ENCODE measurements at places on chromosomes 6 and 20. TPM values are rescaled to one million over a fixed set of nuclear protein-coding genes. Genes with fewer than 3 reads are reported as not detected.

GRCh38 chr20:60760256-60761000, 491.6 kb upstream of the CDH4 start:
- no peak for DNase-seq

Gene COL20A1
- not detected for total RNA-seq

- DNase-seq = no peak
Measured at GRCh38 chr6:122128445-122128844, 271.0 kb upstream of the HSF2 start.

- no peak for DNase-seq
Measured at GRCh38 chr6:105748737-105749161, 337.4 kb upstream of the PRDM1 start.

DNA sequence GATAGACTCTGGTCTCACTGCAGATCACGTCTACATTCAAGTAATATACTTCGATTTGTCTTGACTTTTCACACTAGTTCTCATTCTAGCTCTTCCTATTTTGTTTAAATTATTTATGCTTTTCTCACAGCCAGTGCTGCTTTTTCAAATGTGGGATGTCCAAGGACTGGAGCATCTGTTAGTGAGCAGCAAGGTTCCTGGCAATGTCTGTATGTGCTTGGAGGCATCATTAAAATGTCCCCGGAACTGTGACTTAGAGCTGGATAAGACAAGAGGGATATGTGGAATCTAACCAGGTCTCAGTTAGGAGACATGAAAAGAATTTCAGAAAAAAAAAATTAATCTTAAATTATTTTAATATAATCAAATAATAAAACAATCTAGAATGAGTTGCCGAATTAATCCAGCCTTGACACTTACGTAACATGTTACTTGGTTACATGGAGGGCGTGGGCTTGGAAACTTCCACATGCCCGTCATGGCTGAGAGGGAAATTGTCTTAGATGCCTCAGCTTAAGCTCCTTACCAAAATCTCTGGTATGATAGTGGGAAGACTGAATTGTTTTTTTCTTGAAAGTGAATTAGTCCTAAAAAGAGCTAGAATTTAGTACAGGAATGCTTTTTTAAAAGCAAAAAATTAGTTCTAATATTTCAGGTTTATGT, 21.4 kb upstream of the CARMIL1 start:
- no peak for DNase-seq

GRCh38 chr20:54251096-54251495, 43.2 kb downstream of the PFDN4 start:
- no peak for DNase-seq

Gene BACH2
- 4.9 TPM for total RNA-seq

GRCh38 chr20:3889489-3890397, 556 bp downstream of the PANK2 start:
- DNase-seq = peak; percentile 79

- no peak for DNase-seq
Measured at GRCh38 chr6:3383525-3383924, 73.3 kb downstream of the SLC22A23 start.

Gene KCNK5
- total RNA-seq = 10.0 TPM

DNA sequence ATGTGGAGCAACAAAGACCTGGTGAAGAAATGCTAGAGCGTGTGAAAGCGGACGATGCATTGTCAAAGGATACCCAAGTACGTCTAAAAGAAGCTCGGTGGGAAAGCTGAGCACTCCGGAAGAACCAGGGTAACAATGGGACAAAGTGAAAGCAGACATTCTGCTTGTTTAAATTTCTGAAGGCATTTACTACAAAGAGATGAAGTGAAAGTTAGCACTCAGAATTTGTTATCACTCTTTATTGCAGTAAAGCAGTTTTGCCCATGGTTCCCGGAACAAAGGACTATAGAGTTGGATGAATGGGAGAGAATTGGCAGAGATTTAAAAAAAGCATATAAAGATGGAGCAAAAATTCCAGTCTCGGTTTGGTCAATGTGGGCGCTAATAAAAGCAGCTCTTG, 12.8 kb upstream of the IRAK1BP1 start:
- no peak for DNase-seq

- no peak for DNase-seq
Measured at GRCh38 chr6:87671555-87672029, 30.4 kb downstream of the AKIRIN2 start.

Gene FRK
- total RNA-seq = 7.2 TPM

- no peak for DNase-seq
Measured at GRCh38 chr20:23434521-23435313, 4.8 kb upstream of the CSTL1 start.

DNA sequence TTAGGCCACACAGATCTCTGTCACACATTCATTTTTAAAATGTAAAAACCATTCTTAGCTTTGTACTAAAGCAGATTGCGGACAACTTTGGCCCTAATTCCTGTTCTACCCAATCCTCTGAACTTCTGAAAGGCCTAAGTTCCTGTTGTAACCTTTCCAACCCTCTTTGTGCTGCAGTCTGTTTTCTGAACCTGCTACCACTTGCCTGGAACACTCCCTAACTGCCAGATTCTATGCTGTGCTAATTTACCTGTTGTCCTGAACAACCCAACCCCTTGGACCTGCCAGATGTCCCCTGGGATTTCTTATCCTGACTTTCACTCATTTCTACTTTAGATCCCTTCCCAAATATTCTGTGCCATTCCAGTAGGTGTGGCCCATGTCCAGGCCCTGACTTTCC, 398.7 kb downstream of the ZFAND3 start:
- DNase-seq = no peak

DNA sequence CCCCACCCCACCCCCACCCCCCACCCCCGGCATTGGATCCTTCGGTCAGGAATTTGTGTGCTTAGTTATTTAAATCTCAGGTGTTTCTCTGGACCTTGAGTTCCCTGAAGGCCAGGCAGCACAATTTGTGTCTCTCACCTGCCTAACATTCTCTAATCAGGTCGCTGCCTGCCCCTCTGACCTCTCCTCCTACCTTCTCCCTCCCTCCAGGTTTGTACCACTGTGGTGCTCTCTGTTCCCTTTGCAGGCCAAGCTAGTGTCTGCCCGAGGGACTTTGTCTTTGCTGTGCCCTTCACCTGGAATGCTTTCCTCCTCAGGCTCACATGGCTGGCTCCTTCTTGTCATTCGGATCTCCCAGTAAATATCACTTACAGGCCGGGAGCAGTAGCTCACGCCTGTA, 131.4 kb upstream of the SLC2A12 start:
- no peak for DNase-seq

Gene PYGB
- total RNA-seq = 61.1 TPM

DNA sequence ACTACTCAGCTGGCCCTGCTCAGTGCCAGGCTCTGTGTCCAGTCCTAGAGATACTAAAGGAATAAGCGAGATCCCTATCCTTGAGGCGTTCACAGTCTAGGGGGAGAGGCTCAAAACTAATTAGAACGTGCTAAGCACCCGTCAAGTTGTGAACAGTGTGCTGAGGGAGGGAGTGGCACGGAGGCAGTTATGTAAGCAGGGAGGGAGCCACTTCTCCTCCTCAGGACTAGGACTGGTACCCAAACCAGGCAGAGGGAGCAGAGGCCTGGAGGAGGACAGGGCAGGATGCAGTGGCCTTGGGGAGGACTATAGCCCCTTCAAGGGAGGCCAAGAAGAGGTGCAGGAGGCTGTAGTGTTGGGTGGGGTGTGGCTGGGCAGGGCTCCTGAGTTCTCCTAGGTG, 39.6 kb upstream of the VSTM2L start:
- DNase-seq = peak; percentile 31

Gene SMOC2
- 33.1 TPM for total RNA-seq

- DNase-seq = no peak
Measured at GRCh38 chr6:153840039-153840850, 198.8 kb upstream of the OPRM1 start.

DNA sequence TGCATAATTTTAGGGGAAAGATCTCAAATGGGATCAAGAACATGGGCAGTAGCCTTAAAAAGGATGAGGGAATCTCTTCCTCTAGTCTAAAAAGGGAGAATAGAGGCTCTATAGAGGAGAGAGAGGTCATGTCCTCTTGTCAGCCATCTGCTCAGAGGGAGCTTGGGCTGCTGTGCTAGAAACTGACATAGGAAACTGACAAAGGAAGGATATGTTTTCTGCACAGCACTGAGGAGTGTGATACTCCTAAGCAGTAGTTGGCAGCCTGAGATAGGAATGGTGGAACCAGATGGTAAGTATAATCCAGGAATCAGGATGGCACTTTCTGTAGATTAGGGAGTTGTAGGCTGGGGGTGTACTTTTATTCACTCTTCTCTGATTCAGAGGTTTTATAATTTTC, 59.2 kb downstream of the PTPRA start:
- no peak for DNase-seq

Gene CFAP61
- total RNA-seq = not detected

GRCh38 chr6:36035225-36035624, 7.6 kb downstream of the MAPK14 start:
- DNase-seq = no peak

DNA sequence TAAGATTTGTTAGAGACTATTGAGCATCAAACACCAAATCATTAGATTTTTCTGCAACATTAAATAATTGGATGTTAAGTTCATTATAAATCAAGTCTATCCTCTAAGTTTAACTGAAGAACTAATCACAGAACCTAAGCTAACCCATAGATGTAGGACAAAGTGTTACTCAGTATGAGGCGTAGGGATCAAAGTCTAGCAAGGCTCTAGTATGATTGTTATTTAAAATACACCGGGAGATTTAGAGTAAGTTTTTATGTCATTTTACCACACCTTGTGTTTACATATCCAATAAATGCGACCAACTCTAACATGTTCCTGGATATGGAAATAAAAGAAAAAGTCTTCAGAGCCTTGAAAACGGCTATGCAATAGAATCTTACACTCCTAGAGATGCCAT, 2.6 kb downstream of the ADGB start:
- DNase-seq = no peak

DNA sequence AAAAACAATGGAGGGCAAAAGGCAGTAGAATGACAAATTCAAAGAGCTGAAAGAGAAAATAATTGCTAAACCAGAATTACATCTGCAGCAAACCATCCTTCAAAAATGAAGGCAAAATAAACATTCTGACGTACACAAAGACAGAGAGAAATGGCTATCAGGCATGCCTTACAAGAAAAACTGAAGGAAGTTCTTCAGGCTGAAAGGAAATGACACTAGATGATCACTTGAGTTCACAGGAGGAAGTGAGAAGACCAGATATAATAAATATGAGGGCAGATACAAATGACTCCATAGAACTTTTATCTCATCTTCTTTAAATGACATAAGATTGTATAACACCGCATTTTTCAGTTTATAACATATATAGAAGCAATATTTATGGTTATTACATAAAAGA, 30.0 kb downstream of the DZANK1 start:
- DNase-seq = no peak

GRCh38 chr20:55160037-55160436, 684.6 kb downstream of the DOK5 start:
- DNase-seq = no peak

DNA sequence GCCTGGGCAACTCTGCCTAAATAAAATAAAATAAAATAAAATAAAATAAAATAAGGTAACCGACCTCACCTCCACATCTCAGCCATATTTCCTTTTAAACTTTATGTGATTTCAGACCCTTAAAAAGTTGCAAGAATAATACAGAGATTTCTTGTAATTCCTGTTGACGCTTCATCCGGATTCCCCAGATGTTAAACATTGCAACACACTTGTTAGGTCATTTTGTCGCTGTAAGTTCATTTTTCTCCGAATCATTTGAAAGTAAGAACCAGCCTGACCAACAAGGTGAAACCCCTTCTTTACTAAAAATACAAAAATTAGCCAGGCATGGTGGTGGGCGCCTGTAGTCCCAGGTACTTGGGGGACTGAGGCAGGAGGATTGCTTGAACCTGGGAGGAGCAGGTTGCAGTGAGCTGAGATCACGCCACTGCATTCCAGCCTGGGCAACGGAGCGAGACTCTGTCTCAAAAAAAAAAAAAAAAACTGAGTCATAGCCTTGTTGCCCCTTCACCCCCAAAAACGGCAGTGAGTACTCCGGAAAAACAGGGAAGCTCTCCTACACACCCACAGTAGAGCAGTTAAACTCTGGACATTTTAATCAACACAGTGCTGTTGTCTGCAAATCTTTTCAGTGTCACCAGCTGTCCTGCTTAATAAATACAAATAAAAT, 5.9 kb downstream of the PYGB start:
- DNase-seq = no peak

DNA sequence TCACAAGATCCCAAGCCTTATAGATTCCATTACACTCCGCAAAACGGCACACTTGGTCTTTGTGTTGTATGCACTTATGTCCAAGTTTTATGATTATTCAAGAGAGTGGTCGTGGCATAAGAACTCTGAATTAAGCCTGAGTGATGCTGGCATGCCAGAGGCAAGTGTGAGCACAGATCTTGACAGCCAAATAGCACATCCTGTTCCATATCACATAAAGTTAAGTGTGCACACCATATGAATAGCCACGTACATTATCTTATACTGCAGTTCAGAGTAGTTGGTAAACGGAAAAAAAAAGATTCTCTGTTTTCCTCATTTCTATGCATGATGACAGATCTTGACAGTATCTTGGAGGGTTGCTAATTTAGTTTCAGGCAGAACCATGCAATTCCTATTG, 727.3 kb upstream of the FLRT3 start:
- no peak for DNase-seq

- DNase-seq = no peak
Measured at GRCh38 chr6:116954938-116955337, 77.9 kb downstream of the RFX6 start.

Gene PSMB9
- total RNA-seq = 47.2 TPM

Gene HMGCLL1
- 4.2 TPM for total RNA-seq

DNA sequence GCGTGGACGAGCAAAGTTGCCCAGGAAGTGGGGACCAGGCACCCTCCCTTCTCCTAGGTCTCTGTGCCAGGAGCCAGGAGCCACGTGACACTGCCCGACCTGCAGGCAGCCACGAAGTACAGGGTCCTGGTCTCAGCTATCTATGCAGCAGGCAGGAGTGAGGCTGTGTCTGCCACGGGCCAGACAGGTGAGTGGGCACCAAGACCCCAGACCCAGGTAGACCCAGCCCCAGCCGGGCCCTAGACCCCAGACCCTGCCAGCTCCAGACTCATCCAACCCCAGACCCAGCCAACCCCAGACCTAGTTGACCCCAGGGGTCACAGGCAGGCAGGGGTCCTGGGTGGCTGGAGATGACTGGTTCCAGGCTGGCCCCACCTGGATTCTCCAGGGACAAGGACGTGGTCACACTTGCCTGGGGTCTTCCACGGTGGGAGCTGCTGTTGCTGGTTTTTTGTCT, 21.1 kb downstream of the COL20A1 start:
- DNase-seq = no peak

GRCh38 chr6:11144393-11144851, 32.9 kb upstream of the ERVFRD-1 start:
- peak; percentile 84 for DNase-seq

GRCh38 chr6:15313367-15313766, 67.5 kb downstream of the JARID2 start:
- peak; percentile 71 for DNase-seq
